ENCODE measurements at places on chromosomes 4 and X. TPM values are rescaled to one million over a fixed set of nuclear protein-coding genes. Genes with fewer than 3 reads are reported as not detected.

The PRSS12 gene
- total RNA-seq = not detected

DNA sequence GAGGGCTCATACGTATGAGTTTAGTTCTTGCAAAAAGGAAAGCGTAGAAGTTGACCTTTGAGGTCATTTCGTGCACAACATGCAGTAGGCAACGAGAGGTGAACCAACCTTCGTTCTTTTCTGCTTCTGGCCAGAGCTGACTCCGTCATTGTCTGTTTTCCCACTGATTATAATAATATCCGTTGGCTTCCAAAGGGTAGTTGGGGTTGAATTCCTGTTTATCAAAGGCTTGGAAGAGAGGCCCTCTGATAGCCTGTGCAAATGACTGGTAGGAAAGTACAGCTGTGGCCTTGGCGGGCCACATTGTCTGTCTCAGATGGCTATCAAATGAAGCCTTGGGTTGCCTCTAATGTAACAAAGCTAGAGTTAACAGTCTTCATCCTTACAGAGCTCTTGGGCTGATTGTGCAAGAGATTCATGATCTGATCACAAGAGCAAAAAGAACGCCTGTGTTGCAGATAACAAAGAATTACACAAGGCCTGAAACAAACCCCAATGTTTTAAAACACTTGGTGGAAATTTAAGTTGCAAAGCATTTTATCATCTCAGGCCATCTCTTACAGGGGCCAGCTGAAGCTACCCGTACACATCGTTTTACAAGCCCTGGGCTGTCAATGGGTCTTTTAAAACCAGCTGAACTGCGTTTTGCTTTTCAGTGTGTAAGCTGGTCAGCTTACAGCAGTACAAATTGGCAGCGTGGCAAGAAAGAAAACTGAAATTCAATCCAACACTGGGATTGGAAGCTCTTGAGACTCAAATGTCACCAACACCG, 46.1 kb upstream of the FAM9C start:
- H3K4me1 ChIP-seq = peaks cover 84% of the 10 kb centered on the region
- peak overlapping the region; percentile 42 for H3K4me3 ChIP-seq
- H3K27me3 ChIP-seq = no peaks in the 10 kb centered on the region

GRCh38 chr4:95155759-95156451, 392.9 kb downstream of the UNC5C start:
- peak; percentile 34 for DNase-seq
- H3K36me3 ChIP-seq = peaks cover 3% of the 10 kb centered on the region
- H3K4me1 ChIP-seq = peaks cover 32% of the 10 kb centered on the region

DNA sequence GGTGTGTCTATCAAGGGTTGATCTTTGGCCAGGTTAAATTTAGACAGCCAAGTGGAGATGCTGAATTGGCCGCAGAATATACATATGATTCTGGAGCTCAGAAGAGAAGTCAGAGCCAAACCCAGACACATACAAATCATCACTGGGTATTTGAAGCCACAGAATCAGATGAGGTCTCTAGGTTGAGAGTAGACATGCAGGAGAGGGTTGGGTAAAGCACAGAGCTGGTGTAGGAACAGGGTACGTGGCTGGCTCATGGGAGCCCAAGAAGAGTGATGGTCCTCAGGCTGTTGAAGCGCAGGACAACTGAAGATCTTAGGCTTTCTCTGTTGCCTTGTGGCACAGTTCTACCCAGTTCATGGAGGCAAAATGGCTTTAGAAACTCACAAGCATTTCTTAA, 37.7 kb downstream of the ADAMTS3 start:
- H3K27me3 ChIP-seq = no peaks in the 10 kb centered on the region
- no peaks in the 10 kb centered on the region for H3K4me1 ChIP-seq
- H3K36me3 ChIP-seq = no peaks in the 10 kb centered on the region
- DNase-seq = peak; percentile 12

GRCh38 chrX:101485212-101485949, at the start of gene ARMCX4:
Gene ARMCX4 (plus strand): TSS chrX:101485456. CDS start chrX:101488590, 3,134 bp downstream.
- H3K36me3 ChIP-seq = no peaks in the 10 kb centered on the region
- peak within 1 kb of the TSS; percentile 41 for H3K27ac ChIP-seq
- H3K27me3 ChIP-seq = peaks cover 5% of the 10 kb centered on the region
- peak within 1 kb of the TSS; percentile 74 for H3K4me3 ChIP-seq
- peak; percentile 8 for DNase-seq

DNA sequence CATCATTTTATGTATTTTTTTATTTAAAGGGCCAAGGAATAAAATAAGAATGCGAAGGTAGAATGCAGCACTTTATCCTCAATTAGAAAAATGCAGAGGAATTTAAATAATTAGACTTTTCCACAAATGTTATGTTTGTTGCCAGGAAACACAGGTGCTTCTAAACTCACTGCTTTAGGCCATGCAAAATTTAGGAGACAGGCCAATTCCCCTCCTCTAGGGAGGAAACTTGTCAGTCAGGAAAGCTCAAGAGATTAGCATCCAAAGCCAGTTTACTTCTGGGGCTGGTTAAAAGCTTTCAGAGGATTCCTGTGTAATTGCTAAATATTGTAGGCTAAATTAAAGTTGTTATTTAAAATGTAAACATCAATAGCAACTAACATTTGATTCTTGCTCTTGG, 124.5 kb downstream of the DMD start:
- no peak for DNase-seq
- no peaks in the 10 kb centered on the region for H3K4me1 ChIP-seq
- no peaks in the 10 kb centered on the region for H3K27me3 ChIP-seq
- no peaks in the 10 kb centered on the region for H3K36me3 ChIP-seq
- H3K27ac ChIP-seq = no peak overlapping the region

GRCh38 chrX:95057341-95057740, 1383.3 kb downstream of the FAM133A start:
- no peaks in the 10 kb centered on the region for H3K36me3 ChIP-seq
- H3K4me1 ChIP-seq = no peaks in the 10 kb centered on the region
- H3K27ac ChIP-seq = no peak overlapping the region
- no peaks in the 10 kb centered on the region for H3K27me3 ChIP-seq
- H3K4me3 ChIP-seq = no peak overlapping the region
- no peak for DNase-seq

The ANK2 gene
- 0.67 TPM for total RNA-seq

The AKAP4 gene
- total RNA-seq = not detected

The SLIT2 gene
- not detected for total RNA-seq

The CT45A5 gene
- total RNA-seq = not detected

The TMEM271 gene
- not detected for total RNA-seq

- H3K4me3 ChIP-seq = no peak overlapping the region
- no peaks in the 10 kb centered on the region for H3K36me3 ChIP-seq
- no peak for DNase-seq
Measured at GRCh38 chrX:33133320-33133719, 78.0 kb downstream of the DMD start.

- no peaks in the 10 kb centered on the region for H3K27me3 ChIP-seq
- peaks cover 91% of the 10 kb centered on the region for H3K4me1 ChIP-seq
- DNase-seq = peak; percentile 51
- peak overlapping the region; percentile 52 for H3K4me3 ChIP-seq
Measured at GRCh38 chr4:40227284-40227683, 30.5 kb downstream of the RHOH start.

DNA sequence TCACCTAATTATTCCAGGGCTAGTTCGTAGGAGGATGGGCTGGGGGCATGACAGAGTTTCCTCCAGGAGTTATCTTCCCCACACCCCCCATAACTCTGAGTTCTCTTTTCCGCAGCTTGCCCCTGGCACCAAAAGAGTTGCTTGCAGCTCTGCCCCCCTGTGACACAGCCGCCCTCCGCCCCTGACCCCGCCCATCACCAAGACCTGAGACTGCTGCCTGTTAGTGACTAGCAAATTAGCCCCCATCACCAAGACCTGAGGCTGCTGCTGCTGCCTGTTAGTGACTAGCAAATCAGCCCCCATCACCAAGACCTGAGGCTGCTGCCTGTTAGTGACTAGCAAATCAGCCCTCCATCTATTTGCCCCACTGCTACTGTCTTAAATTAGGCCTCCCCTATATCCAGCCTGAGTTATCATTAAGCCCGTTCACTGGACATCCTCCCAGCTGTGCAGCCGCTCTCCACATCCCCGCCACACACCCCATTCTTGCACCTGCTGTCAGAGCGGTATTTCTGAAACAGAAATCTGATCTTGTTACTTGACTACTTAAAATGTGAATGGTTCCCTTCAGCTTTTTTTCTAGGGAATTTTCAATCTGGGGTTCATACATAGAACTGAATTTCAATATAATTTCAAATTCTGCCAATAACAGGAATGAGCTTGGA, 1.5 kb upstream of the PAPSS1 start:
- DNase-seq = peak; percentile 30
- no peaks in the 10 kb centered on the region for H3K36me3 ChIP-seq
- no peaks in the 10 kb centered on the region for H3K27me3 ChIP-seq
- H3K4me3 ChIP-seq = peak overlapping the region; percentile 84
- peaks cover 28% of the 10 kb centered on the region for H3K4me1 ChIP-seq

DNA sequence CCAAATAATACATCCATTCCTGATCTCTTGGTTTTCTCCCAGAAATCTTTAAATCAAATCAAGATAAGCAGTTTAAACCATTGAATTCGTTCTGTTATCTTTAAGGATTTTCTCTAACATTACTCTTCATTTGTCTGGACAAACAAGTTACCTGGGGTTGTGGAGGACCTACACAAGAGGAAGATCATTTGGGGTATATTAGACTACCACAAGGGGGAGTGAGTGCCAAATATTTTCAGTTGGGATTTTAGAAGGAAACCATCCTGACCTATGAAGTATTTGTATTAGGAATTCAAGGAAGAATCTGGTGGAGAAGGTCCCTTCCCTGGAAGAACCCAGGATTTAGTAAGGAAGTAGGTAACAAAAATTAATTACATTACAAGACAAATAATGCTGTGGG, 12.0 kb upstream of the DCHS2 start:
- H3K4me1 ChIP-seq = no peaks in the 10 kb centered on the region

DNA sequence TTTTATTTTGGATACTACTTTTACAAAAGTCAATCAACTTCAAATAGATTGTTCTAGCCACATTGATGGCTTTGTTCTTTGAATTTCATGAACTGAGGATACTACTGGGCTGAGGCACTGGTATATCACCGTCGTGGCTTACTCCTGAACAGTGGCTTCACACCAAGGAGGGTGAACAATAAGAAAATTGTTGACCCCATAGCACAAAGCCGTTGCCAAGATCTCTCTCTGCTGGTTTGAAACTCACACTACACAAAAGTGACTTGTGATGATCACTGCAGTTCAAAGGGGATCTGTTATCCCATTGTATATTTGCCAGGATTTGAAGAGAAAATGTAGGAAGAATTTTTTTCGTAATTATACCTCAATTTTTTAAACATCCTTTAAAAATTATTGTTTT, 119.6 kb downstream of the PDLIM5 start:
- H3K27me3 ChIP-seq = no peaks in the 10 kb centered on the region
- H3K36me3 ChIP-seq = no peaks in the 10 kb centered on the region
- no peak overlapping the region for H3K4me3 ChIP-seq
- peaks cover 9% of the 10 kb centered on the region for H3K4me1 ChIP-seq

- peaks cover 4% of the 10 kb centered on the region for H3K4me1 ChIP-seq
- H3K27me3 ChIP-seq = no peaks in the 10 kb centered on the region
- no peaks in the 10 kb centered on the region for H3K36me3 ChIP-seq
- DNase-seq = no peak
- H3K27ac ChIP-seq = no peak overlapping the region
- no peak overlapping the region for H3K4me3 ChIP-seq
Measured at GRCh38 chrX:64805683-64806082, 170.6 kb downstream of the ZC4H2 start.
